Nephron progenitor cell (in vitro differentiated cells): ENCODE measurements at places on chromosomes 12 and 14.

DNA sequence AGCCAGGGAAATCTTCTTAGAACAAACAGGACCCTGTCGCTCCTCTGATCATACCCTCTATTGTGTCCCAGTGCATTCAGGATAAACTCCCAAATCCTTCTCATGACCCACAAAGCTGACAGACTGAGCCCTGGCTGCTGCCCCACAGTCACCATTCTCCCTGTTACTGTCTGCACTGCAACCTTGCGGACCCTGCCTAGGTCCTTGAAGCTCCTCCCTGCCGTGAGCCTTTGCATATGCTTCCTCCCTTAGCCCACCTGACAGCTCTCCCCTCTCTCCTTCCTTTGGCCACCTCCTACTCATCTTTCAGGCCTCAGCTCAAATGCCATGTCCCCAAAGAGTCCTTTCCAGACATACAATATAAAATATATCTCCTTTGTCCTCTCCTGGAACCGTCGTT is 62.4 kb downstream of the SLC6A12 start:
- DNase-seq, result no peak

DNA sequence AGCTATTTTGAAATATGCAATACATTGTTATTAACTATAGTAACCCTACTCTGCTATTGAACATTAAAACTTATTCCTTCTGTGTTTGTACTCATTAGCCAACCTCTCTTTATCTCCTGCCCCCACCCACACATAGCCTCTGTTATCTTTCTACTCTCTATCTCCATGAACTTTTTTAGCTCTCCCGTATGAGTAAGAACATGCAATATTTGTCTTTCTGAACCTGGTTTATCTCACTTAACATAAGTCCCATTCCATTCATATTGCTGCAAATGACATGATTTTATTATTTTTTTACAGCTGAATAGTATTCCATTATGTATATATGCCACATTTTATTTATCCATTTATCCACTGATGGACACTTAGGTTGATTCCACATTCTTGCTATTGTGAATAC is 79.0 kb upstream of the AMIGO2 start:
- no peak for DNase-seq

DNA sequence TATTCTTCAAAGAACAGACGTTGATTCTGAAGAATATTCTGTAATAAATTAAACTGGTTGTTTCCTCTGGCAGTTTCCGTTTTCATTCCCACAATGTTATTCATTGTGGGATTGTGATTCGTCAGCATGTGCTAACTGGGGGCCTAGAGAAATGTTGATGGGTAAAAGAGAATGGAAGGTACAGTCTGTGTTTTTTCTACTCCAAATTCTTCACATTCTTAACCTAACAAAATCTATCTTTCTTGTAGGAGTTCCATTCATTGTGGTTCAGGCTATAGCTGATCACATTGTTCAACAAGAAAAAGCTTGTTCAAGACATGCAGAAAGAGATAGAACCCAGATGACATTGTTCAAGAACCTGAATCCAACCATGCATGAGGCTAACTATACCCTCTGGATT is 5.9 kb downstream of the CD163 start:
- no peak for DNase-seq

GRCh38 chr12:42372154-42372791 is 46.3 kb downstream of the PPHLN1 start:
- DNase-seq, result peak; percentile 16

- no peak for DNase-seq
Observed at GRCh38 chr14:96229315-96229714, 24.7 kb downstream of the BDKRB2 start.

- DNase-seq, result no peak
Observed at GRCh38 chr12:102029141-102029540, 32.6 kb downstream of the WASHC3 start.

GRCh38 chr12:90959538-90960139 is 4.7 kb upstream of the CCER1 start:
- DNase-seq, result peak; percentile 18

DNA sequence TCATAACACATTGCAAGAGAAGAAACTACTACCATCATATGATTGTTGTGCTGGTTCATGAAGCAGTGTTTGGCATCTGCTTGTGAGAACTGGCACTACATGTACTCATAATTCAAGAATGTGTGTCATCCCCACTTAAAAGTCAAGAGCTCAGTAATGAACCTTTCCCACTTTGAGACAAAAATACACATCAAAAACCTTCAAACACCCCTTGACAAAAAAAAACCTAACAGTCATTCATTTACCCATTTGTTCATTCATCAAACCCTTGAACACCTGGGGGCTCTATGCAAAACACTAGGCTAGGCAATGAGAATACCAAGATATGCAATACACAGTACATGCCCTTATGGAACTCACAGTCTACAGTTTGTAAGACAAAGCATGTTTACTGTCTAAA is 40.0 kb downstream of the KIF21A start:
- DNase-seq, result no peak

DNA sequence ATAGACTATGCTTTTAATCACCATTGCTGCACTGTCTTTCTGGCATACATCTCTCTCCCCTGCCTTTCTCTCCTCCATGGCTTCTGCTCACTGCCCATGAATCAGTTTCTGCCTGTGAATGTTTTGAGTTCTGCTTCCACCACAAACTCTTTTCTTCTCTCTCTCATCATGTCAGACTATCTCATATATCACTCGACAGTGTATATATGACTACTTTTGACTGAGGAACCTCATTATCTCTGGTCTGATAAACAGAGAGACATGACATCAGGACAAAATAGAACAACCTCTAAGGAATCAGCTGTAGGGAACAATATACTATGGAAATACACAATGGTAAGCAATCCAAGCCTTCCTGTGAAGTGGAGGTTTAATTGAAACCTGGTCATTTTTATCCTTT is 177.9 kb downstream of the FOXA1 start:
- DNase-seq, result no peak

- DNase-seq, result no peak
Observed at GRCh38 chr14:79663453-79663852, 547.9 kb downstream of the DIO2 start.
